ENCODE measurements at places on chromosomes 7 and 10.

GRCh38 chr10:125757742-125758141 lies 17.9 kb downstream of the MMP21 start:
- no peak for DNase-seq

DNA sequence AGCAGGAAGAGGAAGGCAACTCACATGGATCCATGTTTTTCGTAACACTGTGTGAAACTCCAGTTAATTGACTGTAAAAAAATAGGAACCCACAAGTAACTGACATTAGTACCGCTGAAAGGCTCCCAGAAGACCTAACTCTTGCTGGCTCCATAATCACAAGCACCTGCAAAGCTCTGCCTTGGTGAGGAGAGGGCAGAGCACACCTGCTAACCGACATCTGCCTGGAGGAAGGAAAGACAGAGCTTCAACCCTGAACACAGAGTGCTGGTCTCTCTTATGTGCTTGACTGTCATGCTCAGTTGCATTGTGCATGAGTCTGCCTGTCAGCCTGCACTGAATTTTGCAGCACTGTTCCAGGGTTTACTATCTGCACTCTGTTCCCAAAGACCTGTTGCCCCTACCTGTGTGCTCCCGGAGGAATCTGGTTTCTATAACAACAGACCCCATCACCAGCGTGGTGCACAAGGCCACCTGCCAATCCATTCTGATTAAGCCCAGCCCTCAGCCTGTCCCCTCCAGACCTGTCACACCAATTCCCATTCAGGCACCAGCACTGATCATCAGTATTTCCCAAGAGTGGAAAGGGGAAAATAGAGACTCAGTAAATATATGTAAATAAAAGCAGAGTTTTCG lies 63.1 kb upstream of the ANKRD1 start:
- DNase-seq, result no peak

DNA sequence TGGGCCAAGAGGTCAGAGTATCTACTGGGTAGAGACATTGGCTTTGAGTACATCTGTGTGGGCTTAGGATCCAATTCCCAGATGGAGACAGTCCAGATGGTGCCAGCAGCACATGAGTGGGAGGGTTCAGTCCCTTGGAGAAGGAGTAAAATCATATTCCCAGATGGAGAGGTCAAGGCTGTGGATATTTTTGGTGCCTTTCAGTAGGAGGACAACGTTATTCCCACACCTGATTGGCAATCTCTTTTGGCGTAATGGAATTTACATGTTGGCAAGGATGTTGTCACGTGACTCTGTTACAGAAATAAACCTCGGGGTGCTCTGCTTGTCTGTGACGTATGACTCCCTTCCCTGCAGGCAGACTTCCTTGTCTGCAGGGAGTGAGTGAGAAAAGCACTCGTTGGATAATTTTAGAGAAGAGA lies 27.6 kb downstream of the NPS start:
- DNase-seq, result no peak

DNA sequence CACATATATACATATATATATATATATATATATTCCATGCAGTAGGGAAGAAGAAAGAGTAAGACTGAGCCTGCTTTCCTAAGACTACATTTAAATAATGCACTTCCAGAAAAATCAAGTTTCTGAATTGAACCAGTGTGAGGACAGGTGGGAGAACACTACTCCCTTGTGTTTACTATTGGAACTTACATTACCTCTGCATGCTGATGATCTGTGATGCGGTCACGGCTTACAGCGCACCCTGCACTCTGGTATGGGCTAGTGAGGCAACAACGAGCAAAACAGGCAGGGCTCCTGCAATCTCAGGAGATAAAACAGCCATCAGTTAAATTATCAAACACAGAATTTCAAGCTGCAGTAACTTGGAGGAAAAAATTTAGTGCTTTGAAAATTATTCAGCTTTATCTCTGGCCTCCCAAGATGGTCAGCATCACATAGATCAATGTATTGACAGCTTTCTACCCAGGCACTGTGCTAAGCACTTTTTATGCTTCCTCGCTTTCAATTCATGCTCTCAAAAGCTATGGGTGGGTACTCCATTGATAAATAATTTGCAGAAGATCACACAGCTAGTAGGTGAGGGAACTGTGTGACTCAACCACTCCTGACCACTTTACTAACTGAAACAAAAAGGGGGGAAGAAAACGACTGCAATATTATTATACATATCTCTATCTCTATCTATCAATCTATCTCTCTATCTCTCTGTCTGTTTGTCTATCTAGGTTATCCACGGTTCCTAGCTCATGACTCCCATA lies 20.5 kb upstream of the SLC16A12 start:
- DNase-seq, result no peak

DNA sequence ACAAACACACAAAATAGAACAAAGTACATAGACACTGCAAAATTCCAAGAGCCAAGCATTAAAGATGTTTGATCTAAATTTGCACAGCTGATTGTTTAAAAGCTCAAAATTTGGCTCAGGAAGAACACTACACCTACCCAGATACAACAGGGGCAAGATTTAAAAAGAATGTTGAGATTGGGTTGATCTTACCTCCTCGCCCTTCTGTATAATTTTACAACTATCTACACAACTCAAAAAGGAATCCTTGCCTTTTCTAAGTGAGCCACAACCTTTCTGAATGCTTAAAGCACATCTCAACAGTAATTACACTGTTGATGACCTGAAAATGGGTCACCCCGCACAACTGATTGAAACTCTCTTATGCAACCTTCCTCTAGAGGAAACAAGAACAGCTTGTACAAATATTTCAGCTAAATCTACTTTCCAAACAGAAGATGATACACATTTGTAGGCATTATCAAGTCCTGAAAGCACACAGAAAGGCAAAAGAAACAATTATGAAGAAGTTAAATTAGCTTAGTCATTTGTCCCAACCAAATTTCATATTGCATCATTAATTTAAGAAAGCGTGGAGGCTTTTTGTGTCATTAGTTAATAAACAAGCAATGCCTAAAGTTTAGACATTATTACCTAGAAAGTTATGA lies 75.5 kb downstream of the UBE2H start:
- no peak for DNase-seq

DNA sequence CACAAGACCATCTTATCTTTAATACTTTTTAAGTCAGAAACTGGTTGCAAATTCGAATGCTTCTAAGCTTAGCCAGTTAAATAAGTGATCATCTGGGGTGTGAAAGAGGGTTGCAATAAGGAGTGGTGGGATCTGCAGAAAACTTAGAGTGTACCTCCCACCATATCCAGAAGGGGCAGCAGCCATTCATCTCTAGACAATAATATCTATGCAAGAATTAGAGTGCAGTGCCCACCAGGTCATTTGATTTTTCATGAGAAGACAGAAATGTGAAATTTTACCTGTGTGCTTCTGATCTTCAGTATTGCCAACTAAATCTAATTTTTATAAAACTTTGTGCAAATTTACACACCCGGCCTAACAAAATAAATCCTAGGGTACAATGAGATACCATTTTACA lies 127.2 kb upstream of the SP4 start:
- no peak for DNase-seq

Measured in right cardiac atrium (tissue), 5 donors.